NCI-H2081 (cell line): ENCODE measurements at places on chromosomes 12 and 14.

GRCh38 chr12:104090685-104091084, 26.4 kb downstream of the HCFC2 start:
- DNase-seq: no peak

- no peak for DNase-seq
These were observed 583 bp downstream of the FAM186B start for GRCh38 chr12:49604856-49605255.

DNA sequence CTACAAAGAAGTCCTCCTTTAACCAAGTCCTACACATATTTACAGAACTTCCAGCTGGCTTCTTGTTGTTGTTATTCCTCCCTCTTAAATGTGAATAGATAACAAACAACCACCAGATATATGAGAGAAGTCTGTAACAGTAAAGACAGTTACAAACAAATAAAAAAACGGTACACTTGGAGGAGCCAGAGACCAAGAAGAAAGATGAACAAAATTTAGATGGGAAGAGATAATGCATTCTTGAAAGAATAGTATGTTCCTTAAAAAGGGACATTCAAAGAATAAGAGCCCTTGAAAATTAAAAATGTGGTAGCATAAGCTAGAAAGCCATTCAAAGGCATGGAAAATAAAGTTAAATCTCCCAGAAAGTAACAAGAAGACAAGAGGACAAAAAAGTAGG, 25.9 kb downstream of the SLCO1A2 start:
- no peak for DNase-seq

- DNase-seq: no peak
These were observed 28.2 kb downstream of the TTC7B start for GRCh38 chr14:90788031-90788430.

DNA sequence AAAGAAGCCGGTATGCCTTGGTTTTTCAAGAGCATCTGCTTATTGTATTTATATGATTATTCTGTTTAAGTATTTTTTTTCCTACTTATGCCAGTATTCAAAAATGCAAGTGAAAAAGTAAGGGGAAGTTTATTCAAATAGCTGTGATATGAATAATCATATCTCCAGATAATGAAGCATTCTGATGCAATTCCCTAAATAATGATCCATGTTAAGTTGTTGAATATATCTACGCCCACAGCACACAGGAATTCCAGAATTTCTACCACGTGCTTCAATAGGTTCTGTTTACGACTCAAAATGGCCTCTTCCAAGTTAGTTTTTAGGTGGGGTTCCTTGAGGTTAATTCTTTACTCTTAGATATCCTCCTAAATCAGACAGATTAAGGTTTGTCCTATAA, 208.3 kb downstream of the NAV3 start:
- no peak for DNase-seq

DNA sequence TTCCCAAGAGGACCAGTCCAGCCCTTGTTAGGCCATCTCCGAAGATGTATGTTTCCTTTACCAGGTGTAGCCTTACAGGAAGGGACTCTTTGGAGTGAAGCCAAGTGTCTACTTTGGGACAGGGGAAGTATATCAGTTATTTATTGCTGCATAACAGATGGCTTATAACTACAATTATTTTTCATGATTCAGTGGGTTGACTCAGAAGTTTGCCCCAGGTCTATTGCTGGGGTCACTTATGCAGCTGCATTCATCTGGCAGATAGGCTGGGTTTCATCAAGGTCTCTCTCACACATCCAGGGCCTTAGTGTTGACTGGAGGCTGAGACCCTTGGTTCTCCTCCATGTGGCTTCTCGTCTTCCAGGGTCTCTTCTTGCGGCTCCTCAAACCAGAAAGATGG, 170.1 kb downstream of the NRXN3 start:
- peak; percentile 49 for DNase-seq

DNA sequence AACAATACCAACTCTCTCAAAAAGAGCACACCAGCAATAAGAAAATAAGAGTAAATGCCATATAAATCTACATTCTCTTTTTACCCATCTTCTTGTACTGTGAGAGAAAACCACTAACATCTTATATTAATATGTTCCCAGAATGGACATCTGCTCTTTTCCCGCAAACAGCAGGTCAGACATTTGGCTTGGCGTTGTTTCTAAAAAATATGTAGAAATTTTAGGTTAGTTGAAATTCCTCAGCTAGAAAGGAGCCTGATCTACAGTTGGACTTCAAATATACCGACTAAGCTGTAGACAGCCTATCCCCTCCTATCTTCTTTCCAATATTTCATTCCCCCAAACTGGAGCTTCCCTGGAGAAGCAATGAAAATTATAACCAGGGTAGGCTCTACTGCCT, 88.7 kb downstream of the PPP2R5E start:
- DNase-seq: no peak

DNA sequence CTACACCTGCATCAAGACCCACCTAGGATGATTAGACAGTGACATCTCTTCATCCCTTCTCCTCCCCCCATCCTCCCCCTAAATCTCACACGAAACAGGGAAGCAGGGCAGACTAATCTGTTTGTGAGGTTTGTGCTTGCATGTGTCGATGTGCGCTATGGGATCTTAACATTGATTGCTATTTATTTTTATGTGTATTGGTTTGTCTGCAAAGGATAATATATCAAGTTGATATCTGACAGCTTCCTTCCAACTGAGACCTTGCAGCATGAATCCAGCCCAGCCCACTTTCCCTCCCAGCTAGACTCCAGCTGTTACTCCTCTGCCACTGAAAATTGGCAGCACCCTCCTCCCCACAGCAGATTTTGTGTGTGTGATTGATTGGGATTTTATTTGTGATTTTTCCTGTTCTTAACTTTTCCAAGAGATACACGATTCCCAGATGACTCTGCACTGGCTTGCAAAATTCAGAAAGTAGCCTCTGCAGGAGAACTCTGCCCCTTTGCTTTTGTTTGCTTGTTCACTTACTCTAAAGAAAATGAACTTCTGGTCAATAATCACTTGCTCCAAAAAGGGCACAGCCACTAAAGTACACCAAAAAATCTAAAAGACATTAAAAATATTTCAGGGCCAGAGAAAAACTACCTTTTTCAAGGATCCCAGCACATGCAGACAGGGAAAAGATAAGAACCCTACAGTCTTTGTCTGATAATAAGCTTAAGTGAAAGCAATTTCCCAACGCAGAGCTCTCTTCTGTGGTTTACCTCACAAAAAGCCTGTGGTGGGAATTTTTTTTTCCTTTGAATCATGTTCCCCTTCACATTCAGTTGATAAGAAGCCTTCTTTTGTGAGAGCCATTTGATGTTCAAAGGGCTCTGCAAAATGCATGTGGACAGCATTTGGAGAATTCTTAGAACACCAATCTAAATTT, 222.1 kb downstream of the RPS29 start:
- DNase-seq: no peak

DNA sequence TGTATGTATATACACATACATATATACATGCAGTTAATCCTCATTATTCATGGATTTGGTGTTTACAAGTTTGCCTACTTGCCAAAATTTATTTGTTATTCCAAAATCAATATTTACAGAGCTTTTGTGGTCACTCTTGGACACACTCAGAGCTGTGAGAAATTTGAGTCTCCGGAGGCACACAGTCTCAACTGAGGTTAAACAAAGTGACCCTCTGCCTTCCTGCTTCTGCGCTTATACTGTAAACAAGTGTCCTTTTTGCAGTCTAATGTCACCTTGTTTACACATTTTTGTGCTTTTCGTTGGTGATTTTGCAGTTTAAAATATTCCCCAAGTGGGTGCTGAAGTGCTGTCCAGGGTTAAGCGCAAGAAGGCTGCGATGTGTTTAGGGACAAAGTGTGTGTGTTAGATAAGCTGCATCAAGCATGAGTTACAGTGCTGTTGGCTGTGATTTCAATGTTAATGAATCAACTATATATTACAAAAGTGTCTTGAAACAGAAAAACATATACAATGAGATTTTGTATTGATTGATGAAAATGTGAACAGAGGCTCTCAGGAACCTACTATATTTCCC, 13.1 kb upstream of the LTA4H start:
- no peak for DNase-seq

GRCh38 chr14:101125313-101125712, 221.8 kb upstream of the RTL1 start:
- no peak for DNase-seq

GRCh38 chr12:19819231-19819630, 379.9 kb downstream of the AEBP2 start:
- no peak for DNase-seq

GRCh38 chr12:88579161-88579517, 1.1 kb downstream of the KITLG start:
- peak; percentile 46 for DNase-seq

- DNase-seq: peak; percentile 50
These were observed 1.1 kb upstream of the HEBP1 start for GRCh38 chr12:13000925-13001774.
